ENCODE measurements at places on chromosomes 1 and 21.

GRCh38 chr1:87450615-87451209, 122.0 kb downstream of the LMO4 start:
- DNase-seq: peak; percentile 27

DNA sequence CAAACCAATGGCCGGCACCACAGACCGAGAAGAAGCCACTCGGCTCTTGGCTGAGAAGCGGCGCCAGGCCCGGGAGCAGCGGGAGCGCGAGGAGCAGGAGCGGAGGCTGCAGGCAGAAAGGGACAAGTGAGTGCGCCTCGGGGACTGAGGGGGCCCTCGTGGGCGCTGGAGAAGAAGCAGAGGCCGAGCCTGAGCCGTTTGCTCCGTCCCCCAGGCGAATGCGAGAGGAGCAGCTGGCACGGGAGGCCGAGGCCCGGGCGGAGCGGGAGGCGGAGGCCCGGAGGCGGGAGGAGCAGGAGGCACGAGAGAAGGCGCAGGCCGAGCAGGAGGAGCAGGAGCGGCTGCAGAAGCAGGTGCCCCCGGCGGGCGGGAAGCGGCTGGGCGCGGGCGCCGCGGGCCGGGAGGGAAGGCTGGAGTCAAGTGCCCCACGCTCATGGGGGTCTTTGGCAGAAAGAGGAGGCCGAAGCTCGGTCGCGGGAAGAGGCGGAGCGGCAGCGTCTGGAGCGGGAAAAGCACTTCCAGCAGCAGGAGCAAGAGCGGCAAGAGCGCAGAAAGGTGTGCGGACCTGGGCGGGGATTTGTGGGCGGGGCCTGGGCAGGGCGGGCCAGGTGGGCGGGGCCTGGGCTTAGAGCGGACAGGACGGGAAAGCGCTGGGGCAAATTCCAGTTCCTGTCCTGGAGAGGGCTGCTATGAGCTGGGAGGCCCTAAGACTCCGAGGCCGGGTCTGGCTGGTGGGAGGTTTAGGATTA, 22.7 kb downstream of the MAP7D1 start:
- no peak for DNase-seq

DNA sequence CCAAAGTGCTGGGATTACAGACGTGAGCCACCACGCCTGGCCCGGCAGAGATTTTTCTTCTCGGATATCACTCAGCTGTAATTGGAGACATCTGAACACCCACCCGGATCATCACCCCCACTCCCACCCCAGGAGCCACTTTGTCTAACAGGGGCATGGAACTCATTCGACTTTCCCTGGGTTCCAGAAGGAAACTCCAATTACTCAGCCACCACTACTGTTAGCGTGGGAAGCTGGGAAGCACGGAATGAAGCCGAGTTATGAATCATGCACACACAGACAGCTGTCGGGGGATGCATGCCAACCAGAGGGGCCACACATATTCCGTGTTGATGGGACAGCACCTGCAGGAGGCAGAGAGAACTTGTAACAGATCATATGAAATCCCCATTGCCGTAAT, 85.2 kb downstream of the HLCS start:
- DNase-seq: no peak

DNA sequence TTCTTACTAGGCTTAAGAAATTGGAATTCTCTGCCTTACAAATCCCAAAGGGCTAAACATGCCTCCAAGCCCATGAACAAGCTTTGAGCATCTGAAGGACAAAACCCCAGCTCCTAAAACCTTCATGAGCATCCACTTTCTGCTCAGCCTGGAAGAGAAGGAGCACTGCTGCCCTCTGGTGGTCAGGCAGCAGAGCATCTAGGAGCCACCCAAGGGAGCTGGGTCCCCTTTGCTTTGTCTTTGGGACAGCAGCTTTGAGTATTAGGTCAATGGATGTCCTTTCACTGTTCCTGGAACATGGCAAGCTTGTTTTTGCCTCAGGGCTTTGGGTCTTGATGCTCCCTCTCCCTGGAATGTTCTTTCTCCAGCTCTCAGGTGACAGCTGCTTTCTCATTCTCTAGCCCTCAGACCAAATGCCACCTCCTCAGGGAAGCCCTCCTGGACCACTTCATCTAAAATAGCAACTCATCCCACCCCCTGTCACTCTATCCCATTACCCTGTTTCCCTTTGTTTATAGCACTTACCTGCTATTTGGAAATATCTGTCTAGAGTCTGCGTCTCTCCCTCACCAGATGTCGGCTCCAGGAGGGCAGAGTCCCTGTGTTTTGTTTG, 25.7 kb downstream of the RAB7B start:
- DNase-seq: peak; percentile 67

DNA sequence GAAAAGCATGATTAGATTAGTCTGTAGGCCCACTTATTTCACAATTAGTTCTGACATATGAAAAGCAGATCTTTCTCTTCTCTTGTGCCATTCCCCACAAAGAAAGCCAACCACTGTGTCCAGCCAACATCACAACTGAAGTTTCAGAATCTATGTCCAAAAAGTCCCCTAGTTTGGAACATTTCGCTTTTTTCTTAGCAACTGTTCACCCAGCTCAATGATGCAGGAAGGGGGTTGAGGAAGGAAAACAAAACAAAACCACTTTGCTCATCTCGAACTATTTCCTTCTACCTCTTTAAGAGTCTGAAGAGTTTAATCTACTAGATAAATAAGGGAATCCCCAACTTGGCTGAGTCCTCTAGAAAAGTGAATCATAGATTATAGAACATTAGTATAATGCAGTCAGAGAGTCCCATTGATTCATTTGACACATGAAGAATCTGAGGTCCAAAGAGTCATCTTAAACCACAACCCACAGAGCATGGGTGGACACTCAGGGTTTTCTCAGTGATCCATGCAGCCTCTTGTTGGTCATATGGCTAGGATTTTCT, 159.3 kb upstream of the SGIP1 start:
- no peak for DNase-seq

DNA sequence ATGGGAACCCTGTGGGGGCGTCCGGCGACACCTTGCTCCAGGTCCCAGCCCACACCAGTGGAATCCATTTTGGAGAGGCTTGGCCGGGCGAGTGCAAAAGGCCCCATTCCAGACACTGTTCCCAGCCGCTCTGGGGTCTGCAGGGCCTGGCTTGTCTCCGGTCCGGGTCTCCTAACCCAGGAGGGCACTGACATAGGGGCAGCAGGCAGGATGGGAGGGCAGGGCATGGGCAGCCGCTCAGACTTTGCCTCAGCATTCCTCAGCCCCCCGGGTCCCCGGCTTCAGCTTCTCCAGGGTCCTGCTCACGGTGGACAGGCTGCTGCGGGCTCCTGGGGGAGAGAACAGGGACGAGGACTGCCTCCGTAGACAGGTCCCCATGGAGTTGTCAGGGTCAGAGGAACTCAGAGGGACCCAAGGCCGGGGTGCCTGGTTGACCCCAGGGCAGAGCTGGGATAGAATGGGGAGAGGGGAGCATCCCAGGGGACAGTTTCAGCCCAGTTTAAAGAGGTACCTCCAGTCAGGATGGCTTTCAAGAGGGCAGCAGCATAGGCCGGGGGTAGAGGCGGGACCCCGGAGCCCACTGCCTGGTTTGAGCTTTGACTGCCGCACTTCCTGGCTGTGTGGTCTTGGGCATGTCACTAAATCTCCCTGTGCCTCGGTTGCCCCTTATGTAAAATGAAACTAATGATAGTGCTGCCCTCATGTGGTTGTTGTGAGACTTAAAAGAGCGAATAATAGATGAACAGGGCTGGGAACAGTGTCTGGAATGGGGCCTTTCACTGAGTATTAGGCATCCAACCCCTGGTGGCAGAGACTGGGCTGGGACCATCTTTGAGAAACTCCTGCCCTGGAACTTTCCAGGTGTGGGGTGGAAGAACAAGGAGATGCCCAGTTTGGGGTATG, 3.7 kb downstream of the KNCN start:
- no peak for DNase-seq

- no peak for DNase-seq
These were observed 45.7 kb downstream of the ALG14 start for GRCh38 chr1:95027046-95027445.

DNA sequence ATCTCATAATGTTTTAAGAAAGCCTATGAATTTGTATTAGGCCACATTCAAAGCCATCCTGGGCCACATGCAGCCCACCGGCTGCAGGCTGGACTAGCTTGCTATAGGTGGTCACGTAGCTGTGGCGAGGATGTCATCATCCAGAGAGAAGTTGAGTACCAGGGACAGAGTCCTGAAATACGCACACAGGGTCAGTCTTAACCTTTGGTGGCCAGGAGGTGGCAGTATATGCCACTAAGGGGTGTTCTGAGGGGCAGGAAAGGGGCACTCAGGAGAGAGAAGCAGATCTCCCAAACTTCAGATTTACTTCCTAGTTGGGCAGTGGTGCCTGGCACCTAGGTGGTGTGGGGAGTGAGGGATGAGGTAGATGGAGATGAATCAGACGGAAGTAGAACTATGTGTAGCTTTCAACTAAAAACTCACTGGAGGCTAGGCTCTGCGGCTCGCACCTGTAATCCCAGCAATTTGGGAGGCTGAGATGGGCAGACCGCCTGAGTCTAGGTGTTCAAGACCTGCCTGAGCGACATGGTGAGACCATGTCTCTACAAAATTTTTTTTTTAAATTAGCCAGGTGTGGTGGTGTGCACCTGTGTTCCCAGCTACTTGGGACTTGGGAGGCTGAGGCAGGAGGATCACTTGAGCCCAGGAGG, 16.3 kb upstream of the CDK18 start:
- peak; percentile 67 for DNase-seq

- no peak for DNase-seq
These were observed 40.9 kb downstream of the L1TD1 start for GRCh38 chr1:62235576-62235975.

DNA sequence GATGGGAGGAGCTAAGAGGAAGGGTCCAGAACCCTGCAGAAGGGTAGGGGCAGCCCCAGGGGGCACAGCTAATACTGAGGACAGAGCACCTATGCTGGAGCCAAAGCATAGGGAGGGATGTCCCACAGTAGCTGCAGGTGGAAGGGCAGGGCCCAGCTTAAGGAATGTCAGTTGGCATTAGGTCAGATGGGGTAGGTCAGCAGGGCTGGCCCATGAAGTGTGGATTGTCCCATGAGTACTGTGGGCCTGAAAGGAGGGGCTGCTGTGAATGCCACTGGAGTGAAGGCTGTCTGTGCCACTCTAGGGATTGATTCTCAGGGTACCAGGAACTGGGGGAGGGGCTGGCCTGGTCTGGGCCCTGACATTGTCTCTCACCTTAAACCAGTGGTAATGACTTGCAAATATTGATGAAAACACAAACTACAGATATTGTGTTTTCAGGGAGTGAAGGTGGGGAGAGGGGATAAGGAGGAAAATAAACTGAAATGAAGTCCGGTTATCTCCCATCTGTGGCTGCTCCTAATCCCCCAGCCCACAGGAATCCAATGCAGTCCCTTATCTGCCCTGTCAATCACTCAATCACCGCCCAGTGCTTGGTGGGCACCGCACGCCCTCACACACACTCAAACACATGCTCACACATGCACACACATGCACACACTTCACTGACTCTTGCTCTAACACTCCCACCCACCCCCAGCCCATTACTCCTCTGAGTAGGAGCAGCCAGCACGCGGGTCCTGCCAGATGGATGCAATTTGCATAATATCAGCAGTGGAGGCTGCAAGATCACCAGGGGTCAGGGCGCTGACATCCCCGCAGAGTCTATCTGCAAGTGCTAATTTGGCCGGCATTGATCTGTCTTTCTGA, 27.8 kb downstream of the DMAP1 start:
- no peak for DNase-seq

DNA sequence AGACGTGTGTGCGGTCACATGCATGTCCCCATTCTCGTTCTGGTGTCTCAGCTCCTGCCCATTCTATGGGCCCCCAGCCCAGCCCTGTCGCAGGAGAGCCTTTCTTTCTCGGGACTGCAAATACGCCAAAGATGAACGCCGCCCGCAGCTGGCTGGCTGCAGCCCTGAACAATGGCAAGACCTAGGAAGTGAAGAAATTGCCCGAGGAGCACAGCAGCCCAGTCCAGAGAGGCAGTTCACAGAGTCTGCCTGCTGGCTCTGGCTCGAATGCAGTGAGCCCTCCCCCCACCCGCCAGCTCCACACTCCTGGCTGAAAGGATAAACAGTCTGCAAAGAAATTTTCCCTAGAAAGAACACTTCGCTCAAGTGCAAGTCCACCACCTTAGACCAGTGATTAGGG, 23.3 kb downstream of the PAX7 start:
- no peak for DNase-seq

GRCh38 chr1:48202030-48202752, 20.3 kb upstream of the SLC5A9 start:
- peak; percentile 67 for DNase-seq

DNA sequence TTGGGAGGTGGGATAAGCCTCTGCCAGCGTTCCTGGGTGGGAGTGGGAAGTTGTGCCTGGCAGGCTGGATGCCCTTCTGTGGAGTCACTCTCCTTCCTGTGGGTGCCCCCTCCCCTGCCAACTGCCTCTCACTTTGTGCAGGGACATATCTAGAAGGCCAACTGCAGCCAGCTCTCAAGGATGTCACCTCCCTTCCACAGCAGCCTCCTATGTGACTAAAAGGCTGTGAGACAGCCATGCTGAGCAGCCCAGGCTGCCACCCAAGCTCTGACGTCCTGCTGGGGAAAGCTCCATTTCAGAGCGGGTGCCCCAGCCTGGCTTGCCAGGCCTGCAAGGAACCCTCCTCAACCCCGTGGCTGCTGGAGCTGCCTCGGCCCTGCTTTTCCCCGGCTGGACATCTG, 19.6 kb upstream of the SLC26A9 start:
- DNase-seq: no peak
